ENCODE measurements at places on chromosomes 2 and 18.

GRCh38 chr2:12005886-12006681 is 259.7 kb downstream of the LPIN1 start:
- peak; percentile 76 for DNase-seq

GRCh38 chr18:60508108-60508507 is 135.5 kb upstream of the MC4R start:
- no peak for DNase-seq

- DNase-seq, result no peak
Observed at GRCh38 chr18:76530846-76531245, 35.8 kb upstream of the ZNF516 start.

- DNase-seq, result no peak
Observed at GRCh38 chr2:223897669-223898330, 47.3 kb downstream of the WDFY1 start.

- no peak for DNase-seq
Observed at GRCh38 chr2:147100406-147101035, 744.3 kb upstream of the ACVR2A start.

GRCh38 chr2:169729274-169729605 is 4.4 kb upstream of the KLHL23 start:
- no peak for DNase-seq

DNA sequence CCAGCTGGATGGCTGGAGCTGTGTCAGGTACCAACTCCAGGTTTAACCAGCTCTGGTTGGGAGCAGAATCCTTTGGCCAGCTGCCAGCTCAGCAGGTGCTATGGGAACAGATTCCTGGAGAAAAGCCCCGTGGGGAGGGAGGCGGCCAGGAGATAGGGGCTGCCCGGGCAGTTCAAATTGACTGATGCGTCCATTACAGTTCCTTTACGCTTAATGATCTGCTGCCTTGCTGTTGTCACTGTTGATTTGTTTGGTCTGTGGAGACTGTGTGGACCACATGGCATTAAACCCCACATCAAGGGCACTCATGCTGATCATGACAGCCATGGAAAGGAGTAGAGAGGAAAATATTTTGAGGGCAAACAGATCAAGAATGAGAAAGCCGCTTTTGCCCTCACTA is 200.0 kb downstream of the TSN start:
- no peak for DNase-seq

DNA sequence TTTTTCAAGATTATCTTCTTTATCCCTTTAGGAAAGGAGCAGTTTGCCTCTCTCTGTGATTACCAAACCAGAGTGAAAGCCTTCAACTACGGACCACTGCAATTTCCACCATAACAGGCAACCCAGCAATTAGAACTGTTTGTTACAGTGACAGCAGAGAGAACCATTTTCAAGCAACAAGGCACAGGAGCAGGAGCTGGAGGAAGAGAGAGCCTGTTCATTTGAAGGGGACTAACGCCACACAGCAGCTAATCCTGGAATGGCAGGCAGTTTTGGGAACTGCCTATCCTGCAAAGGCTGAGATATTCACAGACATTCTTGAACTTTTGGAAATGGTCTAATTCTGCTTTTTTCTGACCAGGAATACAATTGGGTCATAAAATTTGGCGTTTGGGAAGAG is 1541.9 kb upstream of the PIK3C3 start:
- DNase-seq, result no peak

GRCh38 chr2:84126084-84126483 is 333.0 kb downstream of the SUCLG1 start:
- no peak for DNase-seq

Measured in activated CD4-positive, alpha-beta T cell treated with anti-CD3 and anti-CD28 coated beads, Interleukin-2, amount 50 U/mL, for 24 hours (primary cell).